Right ventricle myocardium superior (tissue), 1 donor: ENCODE measurements at places on chromosomes 3 and 15.

- no peak for DNase-seq
Measured at GRCh38 chr3:141431411-141432378, 55.1 kb upstream of the RASA2 start.

DNA sequence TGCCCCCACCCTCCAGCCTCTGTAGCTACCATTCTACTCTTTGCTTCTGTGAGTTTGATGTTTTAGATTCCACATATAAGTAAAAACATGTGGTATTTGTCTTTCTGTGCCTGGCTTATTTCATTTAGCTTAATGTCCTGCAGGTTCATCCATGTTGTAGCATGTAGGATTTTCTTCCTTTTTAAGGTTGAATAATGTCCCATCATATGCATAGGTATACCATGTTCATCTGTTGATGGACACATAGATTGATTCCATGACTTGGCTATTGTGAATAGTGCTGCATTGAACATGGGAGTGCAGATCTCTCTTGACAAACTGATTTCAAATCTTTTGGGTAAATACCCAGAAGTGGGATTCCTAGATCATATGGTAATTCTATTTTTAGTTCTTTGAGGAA, 11.8 kb downstream of the THSD4 start:
- no peak for DNase-seq

- no peak for DNase-seq
Measured at GRCh38 chr3:39978308-39978707, 168.9 kb downstream of the MYRIP start.

DNA sequence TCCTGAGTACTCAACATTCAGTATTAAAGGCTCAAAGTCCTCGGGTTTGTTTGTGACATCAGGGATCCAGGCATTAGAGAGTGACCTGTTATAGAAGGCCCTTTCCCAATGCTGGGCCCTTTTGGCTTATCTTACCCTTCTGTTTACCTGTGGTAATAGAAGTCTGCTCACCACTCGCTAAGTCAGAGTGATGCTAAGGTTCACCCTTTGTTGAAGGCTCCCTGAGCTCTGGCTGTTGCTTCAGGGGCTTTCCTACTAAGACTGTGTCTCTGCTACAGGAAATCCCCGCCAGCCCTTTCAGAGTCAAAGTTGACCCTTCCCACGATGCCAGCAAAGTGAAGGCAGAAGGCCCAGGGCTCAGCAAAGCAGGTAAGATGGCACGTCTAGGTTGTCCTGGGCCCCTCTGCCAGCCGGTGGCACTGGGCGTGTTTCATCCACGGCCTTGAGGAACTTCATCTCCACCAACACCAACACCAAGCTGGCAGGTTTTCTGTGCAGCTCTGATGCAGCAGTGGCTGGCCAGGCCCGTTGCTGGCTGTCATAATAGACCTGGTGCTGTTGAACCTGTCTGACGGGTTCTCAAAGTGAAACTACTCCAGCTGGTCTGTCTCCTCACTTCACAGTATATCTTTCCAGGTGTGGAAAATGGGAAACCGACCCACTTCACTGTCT, 99.1 kb downstream of the DNASE1L3 start:
- DNase-seq, result no peak

GRCh38 chr15:26572602-26573350, 200.1 kb downstream of the GABRB3 start:
- DNase-seq, result no peak

DNA sequence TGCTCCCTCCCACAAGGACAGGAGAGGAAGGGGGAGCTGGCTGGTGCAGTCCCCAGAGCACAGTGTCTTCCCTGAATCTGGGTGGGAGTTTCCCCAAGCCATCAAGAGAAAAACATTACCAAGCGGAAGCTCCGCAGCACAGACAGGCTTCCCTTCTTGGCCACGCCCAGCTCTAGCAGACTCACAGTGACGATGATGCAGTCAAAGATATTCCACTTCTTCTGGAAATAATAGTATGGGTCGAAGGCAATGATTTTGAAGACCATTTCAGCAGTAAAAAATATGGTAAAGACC, 76.7 kb downstream of the SCN10A start:
- DNase-seq, result no peak

DNA sequence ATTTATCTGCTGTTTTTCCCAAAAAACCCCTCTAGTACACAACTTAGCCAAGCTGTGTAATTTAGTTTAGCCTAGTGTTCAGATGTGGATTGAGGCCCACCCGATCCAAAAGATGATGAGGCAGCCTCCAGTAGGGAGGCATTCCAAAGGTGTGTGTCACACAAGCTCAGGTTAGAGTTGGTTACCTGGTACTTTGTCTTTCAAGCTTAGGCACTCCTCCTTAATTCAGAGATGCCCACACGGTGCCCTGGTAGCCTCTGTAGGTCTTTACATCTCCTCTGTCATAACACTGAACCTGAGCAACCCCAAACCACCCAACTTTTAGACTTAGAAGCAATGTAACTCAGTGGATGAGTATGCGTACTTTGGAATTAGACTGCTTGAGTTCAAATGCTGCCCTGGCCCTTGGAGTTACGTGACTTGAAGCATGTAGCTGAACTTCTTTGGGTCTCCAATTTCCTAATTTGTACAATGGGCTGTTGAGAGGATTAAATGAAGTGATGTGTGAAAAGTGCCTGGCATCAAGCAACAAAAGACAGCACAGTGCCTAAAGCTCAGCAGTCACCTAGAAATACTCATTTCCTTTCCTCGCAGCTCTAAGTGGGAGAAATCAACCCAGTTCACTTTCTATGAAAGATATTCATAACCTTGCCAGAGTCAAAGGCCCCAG, 284.6 kb upstream of the RARB start:
- DNase-seq, result no peak

GRCh38 chr3:47527952-47528725, 14.6 kb upstream of the ELP6 start:
- DNase-seq, result no peak

DNA sequence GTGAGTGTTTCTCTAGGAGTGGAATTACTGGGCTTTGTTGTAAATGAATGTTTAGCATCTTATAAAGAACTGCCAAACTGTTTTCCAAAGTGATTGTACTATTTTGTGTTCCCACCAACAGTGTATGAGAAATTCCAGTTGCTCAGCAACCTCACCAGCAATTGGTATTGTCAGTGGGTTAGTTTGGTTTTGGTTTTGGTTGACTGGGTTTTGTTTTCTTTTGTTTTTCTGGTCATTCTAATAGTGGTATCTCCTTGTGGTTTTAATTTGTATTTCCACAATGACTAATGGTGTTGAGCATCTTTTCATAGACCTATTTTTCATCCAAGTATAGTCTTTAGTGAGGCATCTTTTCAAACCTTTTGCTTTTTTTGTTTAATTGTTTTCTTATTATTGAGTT, 27.1 kb downstream of the FILIP1L start:
- no peak for DNase-seq

DNA sequence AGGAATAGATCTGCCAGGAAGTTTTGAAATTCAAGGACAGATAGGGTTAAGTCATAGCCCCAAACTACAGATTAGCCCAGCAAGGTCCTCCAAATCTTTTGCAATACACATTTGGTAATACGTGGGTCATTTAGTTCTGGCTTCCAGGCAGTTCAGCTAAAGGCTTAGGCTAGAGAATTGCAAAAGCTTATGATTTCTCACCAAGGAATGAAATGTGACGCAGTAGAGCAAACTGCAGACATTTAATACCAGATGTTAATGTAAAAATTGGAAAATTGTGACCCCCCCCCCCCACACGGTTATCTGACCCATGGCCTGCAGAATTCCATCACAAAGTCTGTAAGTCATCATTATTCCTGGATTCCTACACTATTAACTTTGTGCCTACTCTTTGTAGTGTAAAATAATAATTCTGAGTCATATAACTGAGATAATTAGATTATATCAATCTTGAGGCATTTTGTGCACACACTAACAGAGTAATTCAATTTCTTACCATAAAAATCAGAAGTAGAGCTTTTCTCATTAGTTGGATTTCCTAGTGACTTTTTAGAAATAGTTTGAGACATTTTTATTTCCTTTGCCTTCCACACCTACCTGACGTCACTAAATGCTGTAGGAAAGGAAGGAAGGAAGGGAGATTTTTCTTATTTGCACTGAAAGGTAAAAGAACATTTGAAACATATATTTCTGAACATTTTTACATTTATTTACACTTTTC, 235.2 kb downstream of the DTWD1 start:
- no peak for DNase-seq

DNA sequence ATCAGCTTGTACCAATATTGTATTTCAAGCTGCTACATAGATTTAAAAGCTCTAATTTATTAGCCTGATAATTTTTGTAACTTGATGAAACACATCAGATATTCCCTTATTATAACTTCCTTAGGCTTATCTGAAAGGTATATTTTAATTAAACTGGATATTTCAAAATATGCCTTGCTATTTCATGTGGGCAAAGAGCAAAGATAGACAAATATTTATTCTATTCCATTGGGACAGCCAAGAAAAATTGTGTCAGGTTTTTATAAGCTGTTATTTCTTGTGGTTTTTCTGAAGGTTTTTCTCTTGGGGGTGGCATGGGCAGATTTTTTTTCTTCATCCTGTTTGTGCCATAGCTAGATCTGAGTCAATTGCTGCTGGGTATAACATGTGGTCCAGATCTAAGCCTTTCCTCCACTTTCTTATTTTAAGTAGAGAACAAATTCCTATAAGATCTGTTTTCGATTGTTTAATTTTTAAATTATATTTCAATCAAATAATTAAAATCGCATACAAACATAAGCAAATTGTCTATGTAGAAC, 249.5 kb downstream of the NAALADL2 start:
- no peak for DNase-seq

- peak; percentile 93 for DNase-seq
Measured at GRCh38 chr15:40340038-40340739, 550 bp downstream of the CCDC9B start.

DNA sequence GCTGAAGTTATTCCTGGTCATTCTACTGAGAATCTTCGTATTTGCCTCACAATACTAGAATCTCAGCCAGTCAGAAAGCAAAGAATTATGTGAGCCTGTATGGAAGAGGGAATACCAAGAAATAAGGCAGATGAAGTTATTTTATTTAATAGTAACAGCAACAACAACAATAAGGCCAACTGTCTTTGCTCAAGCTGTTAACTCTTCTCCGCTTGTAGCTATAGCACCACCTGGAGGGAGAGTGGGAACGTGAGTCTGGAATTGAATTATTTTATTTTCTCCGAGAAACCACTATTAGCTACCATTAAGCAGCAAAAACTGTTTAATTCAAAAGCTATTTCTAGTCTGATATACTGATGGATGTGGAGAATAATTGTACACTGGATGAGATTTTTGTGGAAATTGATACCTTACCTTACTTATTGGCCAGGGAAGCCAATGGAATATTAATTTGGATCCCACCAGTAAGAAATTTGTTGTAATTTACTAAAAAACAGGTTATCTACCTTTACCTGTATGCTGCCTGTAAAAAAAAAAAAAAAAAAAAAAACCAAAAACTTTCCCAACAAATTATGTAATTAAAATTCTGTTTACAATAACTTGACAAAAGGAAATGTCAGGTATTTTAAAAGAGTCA, 50.1 kb downstream of the CALML4 start:
- DNase-seq, result no peak

DNA sequence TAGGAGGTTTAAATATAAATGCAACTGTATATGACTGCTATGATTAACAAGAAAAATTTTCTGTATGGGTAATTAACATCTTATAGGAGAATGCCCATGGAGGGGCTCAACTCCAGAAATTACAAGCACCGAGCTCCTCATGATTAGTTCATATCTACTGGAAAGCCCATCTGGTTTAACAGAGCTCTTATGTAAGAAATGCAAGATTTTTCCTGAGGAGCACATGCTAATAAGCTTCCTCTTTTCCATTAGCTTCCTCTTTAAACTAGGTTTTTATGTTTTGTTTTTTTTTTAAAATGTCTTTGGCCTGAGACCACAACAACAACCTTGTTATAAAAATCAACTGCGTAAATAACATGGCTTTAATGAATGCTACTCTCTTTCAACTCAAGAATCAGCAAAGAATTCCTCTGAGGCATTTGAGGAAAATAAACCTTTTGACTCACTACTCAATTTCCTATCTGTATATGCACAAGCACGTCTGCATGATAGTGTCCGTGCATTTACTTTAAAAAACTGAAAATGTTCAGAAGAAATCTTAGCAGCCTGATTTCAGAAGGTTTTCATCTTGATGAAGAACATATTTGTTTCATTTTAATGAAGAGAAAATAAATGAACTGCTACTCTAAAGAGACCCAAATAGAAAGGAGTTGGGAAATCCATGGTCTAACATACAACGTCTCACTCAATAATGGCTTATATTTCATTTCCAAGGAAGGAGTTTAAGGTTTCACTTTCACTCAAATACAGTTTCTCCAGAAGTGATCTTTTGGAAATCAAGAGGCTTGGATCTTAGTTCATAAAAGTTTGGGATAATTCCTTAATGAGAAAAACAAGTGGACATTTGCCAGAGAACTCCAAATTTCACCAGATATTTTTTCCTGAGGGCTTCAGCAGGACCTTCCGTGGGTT, 180.8 kb downstream of the KCNAB1 start:
- no peak for DNase-seq

- no peak for DNase-seq
Measured at GRCh38 chr3:45635475-45636256, 41.1 kb downstream of the LIMD1 start.

- no peak for DNase-seq
Measured at GRCh38 chr3:157354722-157355121, 81.9 kb upstream of the PTX3 start.

DNA sequence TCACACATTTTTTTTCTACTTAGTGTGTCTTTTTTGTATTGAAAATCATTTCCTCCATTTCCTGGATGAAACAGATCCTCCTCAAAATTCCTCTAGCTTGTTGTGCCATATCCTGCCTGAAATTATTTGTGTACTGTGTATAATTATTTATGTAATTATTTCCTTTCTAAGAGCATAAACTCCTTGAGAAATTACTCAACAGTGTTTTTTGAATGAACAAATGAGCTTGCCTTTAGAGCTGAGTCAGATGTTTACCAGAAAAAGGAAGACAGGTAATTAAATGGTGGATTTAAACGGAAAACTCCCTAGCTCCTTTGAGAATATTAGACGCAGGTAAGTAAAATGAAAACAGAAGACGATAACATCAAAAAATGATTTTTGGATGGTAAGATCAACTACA, 13.2 kb upstream of the SECISBP2L start:
- DNase-seq, result no peak

DNA sequence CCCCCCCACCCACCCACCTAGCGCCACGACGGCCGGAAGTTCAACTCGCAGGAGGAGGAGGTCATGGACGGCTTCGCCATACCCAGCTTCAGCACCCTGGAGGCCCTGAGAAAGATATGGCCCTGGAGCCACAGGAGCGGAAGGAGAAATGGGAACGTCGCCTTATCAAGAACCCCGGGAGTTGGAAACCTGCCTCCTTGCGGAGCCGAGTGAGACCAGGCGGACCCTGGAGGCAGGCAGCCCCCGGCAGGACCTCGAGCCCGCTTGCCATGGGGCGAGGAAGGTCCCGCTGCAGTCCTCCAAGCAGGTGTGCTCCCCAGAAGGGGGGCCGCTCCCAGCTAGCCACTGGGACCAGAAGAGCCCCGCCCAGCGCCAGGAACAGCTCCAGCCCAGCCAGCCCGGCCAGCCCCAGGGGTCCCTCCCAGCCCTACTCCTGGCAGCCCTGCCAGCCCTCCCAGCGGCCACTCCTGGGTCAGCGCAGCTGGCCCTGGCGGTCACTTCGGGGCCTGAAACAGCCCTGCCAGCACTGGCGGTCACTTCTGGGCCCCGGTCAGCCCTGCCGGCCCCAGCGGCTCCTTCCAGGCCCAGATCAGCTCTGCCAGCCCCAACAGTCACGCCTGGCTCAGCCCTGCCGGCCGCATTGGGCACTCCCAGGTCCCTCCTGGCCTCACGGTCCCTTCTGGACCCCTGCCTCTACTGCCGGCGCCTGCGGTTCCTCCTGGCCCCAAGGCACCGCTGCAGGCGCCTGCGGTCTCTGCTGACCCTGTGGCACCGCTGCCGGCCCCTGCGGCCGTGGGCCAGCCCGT, 10.3 kb upstream of the ROPN1B start:
- DNase-seq, result peak; percentile 38
